ENCODE measurements at places on chromosomes 7 and 10.

DNA sequence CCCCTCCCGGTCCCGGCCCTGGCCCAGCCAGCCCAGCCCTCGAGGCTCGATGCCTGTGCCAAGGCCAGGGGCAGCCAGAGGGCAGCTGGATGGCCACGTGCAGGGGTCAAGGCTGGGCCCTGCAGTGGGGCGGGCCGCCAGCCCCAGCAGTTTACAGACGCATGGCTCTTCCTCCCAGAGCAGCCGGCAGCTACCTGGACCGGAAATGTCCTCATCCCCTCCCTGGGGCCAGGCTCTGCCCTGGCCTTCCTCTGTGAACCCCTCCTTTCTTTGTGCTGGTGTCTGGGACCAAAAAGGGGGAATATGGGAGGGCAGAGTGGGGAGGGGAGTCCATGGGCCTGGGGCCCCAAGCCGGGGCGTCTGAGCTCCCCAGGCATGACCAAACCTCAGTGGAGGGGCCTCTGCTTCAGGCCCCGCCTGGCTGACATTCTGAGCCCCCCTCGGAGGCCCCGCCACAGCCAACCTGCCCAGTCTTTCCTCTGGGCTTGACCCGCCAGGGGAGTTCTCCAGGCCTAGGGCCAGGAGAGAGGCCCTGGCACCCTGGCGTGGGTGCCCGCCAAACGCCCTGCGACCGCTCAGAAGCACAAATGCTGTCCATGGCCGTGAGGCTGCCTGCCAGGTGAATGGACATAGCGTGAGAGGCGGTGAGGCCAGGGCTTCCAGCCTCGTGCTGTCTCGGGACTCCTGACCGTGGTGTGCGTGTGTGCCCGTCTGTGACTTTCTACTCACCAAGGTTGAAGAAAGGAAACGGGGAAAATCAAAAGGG is 24.7 kb upstream of the AMZ1 start:
- no peak for DNase-seq

DNA sequence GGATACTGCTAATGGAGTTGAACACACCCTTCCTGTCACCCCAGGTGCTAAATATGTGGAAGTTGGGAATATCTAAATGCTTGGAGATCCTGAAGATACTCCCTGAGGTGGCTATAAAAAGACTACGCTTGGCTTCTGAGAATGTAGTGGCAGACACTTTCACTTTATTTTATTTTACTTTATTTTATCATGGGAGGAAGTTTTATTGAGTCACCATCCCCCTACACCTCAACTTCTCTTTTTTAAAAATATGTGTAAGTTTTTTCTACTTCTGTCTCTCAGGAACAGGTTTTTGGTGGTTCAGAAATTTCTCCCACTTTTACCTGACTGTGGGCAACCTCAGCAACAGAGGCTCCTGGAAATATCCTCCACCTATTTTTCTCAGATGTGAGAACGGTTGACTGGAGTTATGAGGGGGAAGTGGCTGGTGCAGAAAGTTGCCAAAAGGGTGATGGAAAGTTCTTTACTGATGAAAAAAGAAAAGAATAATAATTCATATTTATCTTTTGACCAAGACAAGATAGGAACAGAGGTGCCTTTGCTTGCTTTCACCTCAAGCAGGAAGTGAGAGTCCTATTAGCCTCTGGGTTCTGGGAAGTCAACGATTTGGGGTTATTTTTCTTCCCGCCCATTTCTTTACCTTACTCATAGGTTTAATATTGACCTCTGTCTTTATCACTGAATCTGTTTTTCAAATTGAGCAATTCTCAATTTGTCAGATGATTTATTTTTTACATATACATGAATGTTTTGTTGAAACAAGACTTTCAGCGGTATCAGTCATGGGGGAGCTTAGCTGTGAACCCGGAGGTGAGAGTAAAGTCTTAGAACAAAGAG is 103.6 kb downstream of the AHR start:
- no peak for DNase-seq

DNA sequence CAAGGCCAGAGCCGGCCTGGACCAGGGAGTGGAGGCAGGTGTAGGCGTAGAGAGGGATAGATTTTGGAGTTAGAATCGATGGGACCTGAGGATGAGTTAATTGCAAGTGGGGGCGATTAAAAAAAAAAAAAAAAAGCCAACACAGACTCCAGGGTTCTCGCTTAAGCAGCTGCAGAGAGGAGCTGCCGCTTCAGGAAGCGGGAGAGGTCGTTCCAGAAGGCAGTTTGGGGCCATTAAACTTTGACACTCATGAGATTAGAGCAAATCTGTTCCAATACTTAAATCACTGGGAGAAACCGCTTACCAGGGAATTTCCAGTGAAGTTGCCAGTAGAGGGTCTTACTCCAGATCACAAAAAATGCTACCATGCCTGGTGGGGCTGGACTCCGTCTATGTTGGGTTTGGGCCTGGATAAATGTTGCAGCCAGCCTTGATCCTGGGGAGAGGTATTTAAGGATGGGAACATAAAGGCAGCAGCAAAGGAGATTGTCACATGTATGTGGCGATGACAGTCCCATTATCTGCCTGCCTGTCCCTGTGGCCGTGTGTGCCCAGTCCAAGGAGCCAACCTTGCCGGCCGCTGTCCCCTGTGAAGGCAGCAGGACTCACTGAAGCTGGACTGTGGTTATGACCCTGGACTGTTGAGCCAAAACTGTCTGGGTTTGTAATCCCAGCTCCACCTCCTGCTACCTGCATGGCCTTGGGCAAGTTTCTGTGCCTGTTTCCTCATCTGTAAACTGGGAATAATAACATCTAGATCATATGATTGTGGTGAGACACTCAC is 23.9 kb upstream of the GRID1 start:
- DNase-seq = no peak

GRCh38 chr7:84161398-84161797 is 33.2 kb downstream of the SEMA3A start:
- no peak for DNase-seq

GRCh38 chr7:111050875-111051416 is 40.0 kb upstream of the LRRN3 start:
- DNase-seq = no peak

DNA sequence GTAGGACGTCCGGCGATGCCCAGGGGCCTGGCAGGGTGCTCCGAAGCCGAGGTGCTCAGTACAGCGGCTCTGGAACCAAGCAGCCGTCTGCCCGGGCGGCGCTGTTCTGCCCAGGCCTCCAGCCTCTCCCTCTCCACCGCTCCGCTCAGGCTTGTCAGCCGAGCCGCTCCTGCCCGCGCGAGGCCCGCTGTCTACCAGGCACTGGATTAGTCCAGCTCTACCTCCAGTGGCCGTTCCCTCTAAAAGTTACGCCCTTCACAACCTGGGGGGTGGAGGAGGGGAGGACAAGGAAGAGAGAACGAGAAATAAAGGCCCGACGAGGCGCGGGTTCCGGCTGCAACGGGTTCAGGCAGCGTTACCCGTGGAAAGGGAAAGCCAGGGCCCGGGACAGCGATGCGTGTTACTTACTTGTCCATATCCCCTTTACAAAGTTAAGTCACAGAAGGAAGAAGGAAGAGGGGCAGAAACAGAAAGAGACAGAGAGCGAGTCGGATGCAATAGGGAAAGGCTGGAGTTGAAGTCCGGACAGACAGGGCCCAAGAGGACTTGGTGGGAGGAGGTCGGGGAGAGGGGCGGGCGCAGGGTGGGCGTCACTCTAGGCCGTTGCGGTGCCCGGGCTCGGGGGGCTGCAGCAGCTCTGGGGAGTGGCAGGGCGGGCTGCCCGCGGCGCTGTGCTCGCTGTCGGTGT is 2.8 kb downstream of the SP8 start:
- DNase-seq = no peak

- peak; percentile 35 for DNase-seq
Observed at GRCh38 chr10:31319602-31320549, 860 bp downstream of the ZEB1 start.

DNA sequence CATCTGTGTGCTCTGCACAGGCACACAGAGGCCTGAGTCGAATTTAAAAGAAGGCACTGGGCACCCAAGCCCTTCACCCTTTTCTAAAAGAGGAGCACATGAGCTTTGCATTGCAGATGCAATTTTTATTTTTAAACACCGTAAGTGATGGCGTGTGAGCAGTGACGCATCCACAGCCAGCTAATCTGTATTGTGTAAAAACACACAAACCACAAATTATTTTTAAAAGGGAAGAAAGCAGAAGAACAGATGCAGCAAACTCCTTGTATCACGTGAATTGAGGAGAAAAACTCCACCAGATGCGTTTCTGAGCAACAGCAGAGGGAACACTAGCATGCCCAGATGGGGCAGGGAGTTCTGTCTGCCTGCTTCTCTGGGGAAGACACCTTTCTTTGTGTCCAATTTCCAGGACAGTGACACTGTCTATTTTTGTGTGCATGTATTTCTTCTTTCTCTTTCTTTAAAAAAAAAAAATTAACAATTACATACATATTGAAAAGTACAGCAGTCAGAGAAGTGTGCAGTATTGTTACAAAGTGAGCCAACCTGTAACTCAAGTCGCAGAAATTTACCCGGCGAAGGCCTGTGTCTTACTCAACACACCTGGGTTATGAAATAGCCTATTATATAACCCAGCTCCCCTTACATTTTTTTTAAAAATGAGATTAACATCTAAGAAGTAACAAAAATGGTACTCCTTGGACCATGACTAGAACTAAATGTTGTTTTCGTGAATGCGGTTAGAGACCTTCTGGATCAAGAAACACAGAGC is 39.2 kb downstream of the EEPD1 start:
- DNase-seq = no peak

- DNase-seq = no peak
Observed at GRCh38 chr7:88167223-88167622, 52.6 kb downstream of the SRI start.

- no peak for DNase-seq
Observed at GRCh38 chr10:110389255-110389654, 84.5 kb upstream of the SMNDC1 start.

DNA sequence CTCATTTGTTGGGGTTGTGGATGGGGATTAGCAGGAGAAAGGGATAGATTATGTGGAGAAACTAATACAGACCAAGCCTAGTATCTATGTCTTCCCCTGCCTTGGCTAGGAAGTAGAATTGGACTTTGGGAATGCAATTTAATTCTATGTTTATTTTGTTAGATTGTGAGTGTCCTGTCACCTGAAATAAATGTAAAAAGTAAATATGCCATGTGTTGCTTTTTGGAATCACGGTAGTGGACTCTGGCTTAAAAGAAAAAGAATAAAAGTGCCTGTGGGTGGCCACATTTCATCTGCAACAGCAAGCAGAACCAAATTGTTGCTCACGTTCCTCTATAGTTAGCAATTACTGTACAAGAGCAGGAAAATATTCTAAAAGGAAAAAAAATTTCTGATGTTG is 42.3 kb downstream of the TET1 start:
- DNase-seq = no peak

DNA sequence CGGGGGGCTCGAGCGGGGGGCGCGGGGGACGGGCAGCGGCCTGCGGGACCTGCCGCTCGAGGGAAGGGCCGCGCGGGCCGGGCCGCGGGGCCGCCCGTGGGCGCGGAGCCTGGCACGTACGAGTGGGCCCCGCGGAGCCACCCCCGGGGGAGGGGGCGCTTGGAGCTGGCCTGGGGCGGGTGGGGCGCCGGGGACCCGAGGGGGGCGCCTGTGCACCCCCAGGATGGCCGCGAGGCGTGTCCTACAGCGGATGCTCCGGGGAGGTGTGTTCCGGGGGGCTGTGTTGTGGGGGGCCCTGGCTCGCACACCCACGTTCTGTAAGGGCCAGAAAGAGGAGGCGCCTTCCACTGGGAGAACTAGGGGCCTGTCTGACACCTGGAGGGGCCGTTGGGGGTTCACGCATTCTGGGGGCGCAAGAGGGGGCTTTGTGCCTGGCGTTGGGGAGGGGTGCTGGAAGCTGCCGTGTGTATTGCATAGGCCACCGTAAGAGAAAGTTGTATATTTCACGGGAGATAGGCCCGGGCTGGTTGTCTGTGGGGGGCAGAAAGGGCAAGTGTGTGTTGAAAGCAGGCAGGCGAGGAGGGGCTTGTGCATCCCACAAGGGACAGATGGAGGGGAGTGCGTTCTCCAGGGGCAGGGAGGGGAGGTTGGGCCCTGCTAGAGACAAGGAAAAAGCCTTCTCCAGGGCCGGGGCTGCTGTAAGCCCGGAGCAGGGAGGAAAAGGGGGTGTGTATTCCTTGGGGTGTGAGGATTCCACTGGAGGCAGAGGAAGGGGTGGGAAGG is 663 bp downstream of the VPS37D start:
- DNase-seq = no peak

GRCh38 chr7:33334349-33334748 is 205.0 kb downstream of the BBS9 start:
- DNase-seq = no peak

- DNase-seq = no peak
Observed at GRCh38 chr7:55181762-55182161, 162.9 kb downstream of the EGFR start.

DNA sequence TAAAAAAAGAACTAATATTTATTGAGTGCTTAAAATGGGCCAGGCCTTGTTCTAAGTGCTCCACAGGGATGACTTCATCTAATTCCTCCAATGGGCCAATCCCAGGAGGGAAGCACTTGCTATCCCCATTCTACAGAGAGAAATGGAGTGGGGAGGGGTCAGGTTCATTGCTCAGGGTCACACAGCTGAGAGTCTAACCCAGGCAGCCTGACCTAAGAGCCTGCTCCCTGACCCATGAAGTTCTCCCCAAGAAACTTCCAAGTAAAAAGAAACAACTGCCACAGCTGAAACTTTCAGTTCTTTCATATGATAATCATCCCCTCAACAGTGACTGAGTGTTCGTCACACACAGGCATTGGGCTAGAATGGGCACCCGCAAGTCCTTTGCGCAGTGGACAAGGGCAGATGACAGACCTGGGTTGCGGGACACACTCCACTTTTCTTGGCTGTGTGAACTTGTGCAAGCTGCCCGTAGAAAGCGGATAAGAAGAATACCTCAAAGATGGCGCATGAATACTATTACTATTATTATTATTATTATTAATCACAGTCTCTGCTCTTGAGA is 39.7 kb downstream of the BEND7 start:
- DNase-seq = no peak

- no peak for DNase-seq
Observed at GRCh38 chr7:137343281-137343841, at the start of gene PTN. Gene PTN (minus strand): TSS chr7:137343733. CDS start chr7:137254973, 88,760 bp downstream.

- no peak for DNase-seq
Observed at GRCh38 chr7:51249991-51250390, 66.6 kb downstream of the COBL start.

DNA sequence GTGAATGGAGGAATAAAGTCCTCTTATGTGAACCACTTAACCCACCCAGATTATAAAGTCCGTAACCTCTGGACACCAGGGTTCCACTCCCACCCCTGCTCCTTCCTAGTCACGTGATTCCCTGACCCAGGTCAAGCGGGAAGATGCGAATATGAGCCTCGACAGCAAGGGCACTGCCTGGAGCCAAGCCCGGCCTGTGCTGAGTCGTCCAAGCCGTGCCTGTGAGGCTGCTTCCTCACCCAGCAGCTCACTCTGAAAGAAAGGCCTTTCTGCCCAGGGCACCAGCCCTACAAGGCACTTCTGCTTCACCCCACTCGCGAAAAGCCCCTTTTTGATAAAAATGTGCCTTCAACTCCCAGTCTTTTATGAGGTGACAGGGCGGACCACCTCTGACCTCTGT is 85.8 kb downstream of the CYTH3 start:
- no peak for DNase-seq

DNA sequence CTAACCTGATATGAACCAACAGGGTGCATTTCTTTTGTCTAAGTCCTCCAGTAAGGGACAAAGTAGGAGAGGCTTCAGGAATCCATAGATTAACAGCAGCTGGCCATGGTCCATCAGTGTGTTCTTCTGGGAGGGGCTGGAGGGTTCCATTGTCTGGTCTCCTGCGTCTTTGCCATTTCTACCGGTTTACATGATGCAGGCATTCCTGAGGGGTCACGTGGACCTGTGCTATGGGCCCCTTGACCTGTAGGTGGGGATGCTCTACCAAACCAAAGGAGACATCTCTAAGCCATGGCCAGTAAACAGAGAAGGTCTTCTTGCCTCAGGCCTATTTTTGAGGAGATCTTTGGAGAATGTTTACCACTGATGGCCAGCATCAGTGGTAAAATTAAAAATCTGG is 28.7 kb upstream of the HABP2 start:
- no peak for DNase-seq

Data from activated T-helper 9 cell treated with anti-CD3 and anti-CD28 coated beads, Interleukin-2, amount 50 U/mL, for 16 hours (primary cell).